ENCODE measurements at places on chromosomes 13 and 19. TPM values are rescaled to one million over a fixed set of nuclear protein-coding genes. Genes with fewer than 3 reads are reported as not detected.

DNA sequence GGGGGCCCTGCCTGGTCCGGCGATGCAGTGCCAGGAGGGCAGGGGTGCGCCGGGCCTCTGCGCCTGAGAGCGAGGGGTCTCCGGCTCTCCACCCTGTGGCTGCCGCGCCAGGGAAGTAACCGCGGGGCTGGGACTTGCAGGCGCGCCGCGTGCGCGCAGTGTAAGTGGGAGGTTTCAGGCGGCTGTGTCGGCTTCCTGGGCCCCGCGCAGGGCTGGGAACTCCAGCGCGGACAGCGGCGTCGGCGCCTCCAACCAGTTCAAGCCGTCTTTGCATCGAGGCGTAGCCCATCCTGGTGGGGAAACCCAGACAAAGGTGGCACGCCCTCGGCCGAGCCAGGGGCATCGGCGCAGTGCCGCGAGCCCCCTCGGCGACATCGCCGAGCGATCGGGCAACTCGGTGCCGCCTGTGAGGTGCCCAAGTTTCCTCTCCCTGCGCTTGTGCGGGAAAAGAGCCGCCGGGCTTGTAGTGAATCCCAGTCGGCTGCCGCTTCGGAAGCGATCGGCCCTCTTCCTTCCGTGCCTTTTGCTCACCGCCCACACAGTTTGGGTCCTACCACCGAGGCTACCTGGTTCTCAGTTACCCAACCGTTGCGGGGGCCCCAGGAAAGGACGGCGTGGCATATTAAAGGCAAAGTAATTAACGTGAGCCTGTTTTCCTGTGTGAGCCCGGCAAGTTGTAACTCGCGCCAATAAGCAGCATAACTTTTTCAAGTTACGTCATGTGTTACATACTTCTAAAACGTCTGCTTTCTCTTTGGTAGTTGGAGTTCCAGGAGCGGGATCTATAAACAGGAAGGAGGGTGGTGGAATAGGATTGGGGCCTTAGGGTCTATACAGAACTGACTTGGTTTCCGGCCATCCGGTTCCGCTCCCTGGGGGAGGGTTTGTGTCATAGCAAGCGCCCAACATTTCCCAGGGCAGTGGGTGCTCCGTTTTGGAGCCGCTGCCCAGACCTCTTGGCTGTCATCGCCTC lies 1.2 kb downstream of the LRCH1 start:
- DNase-seq, result peak; percentile 81

- no peak for DNase-seq
Observed at GRCh38 chr19:4043401-4043800, 23.3 kb downstream of the ZBTB7A start.

DNA sequence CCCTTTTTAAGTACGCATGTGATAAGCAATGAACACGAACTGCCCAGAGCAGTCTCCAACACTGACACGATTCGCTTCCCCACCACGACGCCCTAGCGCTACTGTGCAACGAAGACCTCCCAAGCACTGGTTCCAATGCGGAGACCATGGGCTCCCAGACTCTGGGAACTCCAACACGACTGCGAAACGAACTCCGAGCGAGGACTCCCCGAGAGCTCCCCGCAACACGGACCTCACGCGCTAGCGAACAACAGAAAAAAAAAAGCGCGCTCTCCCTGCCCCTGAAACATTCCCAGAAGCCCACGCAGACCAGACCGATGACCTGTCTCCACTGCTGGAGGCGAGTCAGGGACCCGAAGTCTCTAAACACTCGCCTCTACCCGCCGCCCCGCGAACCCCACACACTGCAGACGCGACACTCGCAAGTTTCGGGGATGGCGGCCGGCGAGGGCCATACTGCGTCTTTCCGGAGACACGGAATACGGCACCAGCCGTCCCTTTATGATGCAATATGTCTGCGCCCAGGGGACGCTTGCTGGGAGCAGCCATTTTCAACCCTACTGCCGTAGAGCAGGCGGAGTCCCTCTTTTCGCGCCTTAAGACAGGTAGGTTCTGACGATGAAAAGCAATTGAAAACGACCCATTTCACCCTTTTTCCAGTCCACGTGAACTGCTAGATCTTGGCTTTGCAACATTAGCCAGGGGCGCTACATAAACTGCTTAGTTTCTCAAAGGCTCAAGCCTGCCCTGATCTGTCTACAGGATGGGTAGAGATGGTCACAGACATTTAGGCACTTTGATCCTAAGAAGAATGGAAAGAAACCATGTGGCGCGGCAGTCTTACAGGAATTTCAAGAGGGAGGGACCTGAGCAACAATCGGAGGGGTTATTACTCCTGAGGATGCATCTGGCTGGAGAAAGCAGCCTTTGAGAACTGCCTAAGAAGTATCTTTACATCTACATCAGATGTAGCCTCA lies at the start of gene ZNF577:
Gene ZNF577, minus strand, starts transcription at position 430 of the 977 bp plus-strand sequence. CDS start 7,569 bp downstream, outside the sequence.
- DNase-seq, result no peak

DNA sequence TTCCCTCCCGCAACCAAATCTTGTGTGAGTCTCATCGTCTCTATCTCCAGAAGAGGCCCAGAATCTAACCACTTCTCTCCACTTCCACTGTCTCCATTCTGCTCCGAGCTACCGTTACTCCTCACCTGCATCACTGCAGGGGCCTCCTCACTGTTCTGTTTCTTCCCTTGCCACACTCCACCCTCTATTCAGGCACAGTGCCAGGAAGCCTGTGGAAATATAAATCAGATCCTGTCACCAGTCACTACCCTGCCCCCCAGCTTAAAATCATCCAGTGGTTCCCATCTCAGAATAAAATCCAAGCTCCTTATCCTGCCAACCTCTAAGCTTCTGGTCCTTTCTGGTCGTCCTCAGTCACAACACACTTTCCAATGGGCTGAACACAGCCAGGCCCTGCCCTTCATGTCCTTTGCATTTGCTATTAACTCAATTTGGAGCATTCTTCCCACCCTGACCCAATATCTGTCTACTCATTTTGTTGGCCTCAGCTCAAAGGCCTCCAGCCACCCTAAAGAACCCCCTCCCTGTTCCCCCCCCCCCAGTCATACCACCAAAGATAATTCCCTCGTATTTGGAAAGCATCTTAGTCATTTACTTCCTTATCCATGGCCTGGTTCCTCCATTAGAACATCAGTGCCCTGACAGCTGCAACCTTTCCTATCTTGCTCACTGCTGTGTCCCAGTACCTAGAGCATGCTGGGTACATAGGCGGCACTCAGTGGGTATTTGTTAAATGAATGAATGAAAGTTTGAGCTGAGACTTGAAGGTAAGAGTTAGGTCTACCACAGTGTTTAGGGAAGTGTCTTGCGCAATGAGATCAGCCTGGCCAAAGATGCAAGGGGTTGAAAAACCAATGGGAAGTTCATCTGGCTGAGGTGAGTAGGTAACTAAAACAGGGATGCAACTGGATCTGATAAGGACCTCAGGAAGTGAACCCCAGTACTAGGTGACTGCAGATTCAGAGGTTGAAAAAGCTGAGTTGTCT lies 24.4 kb downstream of the ZNF175 start:
- DNase-seq, result no peak

DNA sequence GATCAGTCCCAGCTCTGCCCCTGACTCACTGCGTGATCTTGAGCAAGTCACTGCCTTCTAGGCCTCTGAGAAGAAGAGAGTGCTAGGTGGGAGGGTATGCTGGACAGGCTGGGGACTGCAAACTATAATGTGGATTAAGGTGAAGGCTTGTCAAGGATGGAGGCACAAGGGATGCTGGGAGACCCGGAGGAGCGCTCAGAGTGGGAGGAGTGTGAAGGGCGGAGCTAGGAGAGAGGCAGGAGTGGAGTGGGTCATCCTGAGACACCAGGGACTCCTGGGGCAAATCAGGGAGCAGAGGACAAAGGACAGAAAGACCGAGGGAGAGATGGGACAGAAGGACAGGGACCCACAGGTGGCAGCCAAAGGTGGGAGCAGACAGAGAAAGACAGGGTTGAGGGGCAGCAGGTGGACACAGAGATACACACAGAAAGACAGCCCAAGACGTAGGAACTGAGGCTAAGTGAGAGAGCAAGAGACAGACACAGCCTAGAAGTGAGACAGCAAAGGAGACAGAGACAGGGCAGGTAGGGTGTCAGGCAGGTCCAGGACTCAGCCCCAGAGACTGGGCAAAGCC lies 2.6 kb downstream of the GRIK5 start:
- no peak for DNase-seq

DNA sequence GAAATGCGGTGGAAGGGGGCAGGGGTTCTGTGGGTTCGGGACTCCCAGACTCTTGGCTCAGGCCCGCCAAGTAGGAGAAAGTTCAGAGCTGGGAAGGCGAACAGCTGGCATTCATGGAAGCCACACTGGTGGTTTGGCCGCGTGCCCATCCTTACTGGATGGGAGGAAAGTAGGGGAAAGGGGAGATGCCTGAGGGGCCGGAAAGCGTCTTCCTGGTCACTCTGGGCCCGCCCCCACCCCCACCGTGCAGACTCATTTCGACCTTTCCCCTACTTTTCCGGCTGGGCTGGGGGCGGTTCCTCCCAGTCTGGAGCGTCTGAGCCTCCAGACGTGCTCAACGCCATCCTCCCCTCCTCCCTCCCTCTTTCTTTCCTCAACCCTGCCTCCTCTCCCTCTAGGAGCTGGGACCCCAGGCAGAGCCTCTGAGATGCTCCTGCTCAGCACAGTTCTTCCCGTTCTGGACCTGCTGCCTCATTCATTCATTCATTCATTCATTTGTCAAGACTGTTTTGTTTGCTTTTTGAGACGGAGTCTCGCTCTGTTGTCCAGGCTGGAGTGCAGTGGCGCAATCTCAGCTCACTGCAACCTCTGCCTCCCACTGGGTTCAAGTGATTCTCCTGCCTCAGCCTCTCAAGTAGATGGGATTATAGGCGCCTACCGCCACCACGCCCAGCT lies 3.5 kb downstream of the ANGPTL4 start:
- peak; percentile 100 for DNase-seq

- peak; percentile 88 for DNase-seq
Observed at GRCh38 chr13:72983085-72983768, 75.6 kb upstream of the KLF5 start.

DNA sequence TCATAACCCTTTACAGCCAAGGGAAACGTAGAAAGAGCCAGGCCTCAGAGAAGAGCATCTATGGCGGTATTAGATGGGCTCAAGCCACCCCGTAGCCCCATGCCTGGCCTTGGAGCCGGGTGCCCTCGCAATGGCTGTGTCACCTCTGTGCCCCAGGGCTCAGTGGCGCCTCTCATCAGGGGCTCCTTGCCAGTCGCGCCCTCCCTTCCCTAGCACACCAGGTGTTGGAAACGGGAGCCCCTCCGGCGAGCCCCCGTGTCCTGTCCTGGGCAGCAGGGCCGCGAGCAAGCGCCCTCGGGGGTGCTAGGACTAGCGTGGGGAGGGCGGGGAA lies 453 bp downstream of the ZNF256 start:
- DNase-seq, result no peak

DNA sequence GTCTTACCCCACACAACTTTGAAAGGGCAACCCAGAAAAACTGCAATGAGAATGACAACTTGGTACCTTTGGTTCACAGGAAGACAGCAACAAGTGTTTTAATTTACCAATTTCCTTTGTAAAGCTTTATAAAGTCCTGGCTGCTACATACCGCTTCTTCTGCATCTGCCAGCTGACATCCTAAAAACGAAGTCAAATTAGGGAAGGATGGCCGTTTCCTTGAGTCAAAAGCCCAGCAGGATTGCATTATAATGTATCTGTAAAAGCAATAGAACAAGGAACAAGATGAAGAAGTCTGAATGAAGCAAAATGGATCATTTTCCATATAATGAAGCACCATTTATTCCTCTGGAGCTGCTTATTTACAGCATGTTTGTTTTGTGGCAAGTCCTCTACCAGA lies 25.8 kb upstream of the URAD start:
- DNase-seq, result no peak

DNA sequence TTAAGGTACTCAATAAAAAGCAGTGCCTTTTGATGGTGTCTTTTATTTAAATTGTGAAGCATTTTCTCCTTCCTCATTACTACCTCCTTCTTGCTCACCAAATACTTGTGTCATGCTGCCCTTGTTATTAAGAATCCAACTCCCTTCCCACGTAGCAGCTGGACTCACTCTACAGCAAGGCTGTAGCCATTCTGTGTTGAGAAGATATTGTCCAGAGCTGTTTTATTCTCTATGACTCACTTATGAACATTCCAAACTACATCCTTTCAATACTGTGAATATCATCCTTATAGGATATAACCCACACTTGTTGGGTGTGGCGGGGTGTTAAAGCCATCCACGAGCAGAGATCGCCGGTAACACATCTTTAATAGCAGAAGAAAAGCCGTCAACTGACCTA lies 1671.5 kb upstream of the SLC10A2 start:
- no peak for DNase-seq

DNA sequence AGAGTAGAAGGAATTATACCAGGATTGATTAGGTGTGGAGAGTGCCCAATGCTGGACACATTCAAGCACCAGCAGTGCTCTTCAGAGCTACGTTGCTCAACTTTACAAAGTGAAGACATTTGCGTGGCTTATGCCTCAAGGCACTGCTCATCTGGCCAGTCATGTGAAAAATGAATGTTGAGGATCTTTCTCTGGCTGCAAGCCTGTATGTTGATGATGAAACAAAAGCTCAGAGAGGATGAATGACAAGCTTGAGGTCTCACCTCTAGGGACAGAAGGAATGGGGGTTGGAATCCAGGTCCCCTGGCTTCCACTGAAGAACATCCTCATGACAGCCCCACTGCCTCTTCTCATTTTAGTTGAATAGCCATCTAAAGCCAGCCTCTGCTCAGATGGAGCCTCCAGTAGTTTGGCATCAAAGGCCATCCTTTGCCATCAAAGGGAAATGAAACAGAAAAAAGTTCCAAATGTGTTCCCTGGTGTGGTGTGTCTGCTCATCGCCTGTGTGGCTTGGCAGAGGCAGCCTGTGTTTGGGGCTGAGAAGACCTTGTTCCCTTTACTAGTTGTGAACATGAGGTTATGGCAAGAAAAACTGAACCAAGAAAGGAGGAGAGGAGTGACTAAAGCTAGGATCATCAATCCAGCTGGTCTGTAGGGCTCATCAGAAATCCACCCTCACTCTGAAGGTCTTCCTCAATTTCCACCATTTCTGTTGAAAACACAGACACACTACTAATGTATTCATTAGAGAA lies 114.0 kb upstream of the KL start:
- DNase-seq, result peak; percentile 82

DNA sequence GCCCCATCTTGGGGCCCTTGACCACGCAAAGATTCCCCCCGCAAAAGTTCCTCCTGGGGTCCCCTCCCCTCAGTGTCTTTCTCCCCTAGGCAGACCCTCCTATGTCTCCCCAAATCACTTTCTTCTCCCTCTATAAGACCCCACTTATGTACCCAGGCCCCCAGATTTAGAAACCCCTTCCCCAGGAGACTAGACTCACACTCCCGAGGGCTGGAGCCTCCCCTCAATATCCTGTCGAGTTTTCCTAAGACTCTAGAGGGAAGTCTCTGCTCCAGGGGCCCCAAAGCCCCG lies 1.4 kb downstream of the SLC1A5 start:
- no peak for DNase-seq

GRCh38 chr13:111952814-111953213 lies 114.1 kb upstream of the SOX1 start:
- DNase-seq, result no peak

DNA sequence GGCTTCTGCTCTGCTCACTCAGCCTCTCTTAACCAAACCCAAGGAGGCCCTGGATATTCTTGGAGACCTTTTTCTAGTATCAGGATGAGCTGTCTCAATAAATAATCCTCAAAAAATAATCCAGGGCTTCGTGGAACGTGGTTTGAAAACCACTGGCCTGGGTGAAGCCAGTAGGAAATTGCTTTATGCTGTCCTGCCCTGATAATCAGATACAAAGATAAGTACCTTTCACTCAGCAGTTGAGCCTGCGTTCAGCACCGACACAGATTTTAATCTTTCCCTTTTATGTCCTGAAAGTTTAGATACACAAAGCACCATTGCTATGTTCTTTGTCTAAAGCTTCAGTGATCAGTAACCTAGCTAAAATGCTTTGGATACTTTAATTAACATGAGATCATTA lies 460.0 kb downstream of the RFC3 start:
- DNase-seq, result no peak

MPHOSPH8 gene
- 31.9 TPM for total RNA-seq

PALM gene
- total RNA-seq, result 0.44 TPM

Measured in MCF 10A (cell line).